ENCODE measurements at places on chromosomes 11 and 22.

DNA sequence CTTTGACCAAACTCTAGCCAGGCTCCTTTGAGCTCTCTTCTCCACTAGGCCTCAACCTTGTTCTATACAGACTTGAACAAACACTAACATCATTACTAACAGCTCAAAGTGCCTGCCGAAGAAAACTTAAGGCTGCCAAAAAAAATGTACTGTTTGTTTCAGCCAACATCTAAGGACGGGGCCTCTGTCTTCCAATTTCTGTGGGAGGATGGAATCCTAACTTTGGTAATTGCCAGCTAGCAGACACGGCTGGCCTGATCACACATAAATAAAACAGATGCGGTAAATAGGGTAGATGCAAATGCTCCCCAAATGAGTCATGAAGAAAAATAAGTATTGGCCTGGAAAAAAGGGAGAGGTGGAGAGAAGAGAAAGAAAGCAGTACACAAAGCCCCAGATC lies 394.3 kb downstream of the TMEM135 start:
- DNase-seq: no peak

DNA sequence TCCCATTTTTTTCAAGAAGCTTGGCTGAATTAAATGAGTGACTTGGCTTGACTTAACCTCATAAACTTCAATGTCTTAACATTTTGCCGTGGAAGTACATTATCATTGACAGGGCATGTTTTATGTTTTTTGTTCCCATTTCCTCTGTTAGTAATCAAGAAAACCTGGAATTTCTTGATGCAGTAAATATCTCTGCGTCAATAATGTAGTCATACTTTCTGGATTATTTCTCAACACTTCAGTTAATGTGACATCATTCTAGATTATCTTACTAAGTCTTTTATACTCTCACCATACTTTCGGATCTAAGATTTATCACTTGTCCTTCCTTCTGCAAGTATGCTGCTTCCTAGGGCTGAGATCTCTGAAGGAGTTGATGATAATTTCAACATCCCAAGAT lies 58.6 kb upstream of the PGR start:
- DNase-seq: no peak

GRCh38 chr11:9180784-9181183 lies 84.4 kb downstream of the DENND5A start:
- DNase-seq: no peak

DNA sequence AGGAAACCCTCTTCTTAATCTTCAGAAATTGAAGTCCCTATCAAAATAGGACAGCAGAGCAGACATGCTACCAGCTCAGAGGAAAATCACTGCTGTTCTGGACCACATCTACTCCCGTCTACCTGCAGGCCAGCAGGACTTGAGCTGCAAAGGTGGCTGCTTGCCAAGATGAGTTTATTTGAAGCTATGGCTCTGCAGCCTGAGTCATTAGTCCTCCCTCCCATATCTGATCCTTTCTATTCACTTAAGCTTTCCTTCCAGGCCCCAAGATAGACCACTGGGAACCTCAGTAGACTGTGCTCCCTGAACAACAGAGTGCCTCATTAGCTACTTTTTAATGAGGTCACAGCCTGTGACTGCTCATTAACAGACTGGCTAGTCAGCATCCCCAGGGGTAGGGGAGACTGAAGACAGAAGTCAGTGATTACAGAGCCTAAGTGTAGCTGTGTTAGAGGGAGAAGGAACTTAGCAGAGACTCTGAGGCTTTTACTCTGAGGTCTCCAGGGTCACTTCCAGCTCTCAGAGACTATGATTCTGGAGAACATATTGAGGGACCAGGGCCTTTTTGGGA lies 6.8 kb upstream of the OR10A2 start:
- DNase-seq: no peak

DNA sequence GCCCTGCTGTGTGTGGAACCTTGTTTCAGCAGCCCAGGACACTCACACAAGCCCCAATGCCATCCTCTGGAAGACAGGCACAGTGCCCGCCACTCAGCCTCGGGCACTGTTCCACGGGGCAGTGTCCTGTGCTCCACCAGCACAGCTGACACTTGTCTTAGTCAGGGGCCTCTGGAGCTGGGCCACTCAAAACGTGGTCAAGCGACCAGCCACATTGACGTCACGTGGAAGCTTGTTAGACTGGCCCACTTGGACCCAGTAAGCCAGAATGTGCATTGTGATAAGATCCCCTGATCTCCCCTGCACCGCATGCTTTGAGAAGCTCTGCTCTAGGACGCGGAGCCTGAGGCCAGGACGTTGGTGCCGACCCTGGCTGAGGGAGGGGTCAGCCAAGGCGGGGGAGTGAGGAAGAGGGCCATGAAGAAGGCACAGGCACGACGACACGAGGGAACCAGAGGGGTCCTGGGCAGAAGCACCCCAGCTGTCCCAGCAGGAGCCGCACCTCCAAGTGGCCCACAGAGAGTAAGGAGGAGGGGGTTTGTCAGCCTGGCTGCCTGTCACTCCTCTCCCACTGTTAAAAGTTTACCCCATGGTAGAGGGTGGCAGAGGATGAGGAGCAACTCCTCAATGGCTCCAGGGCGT lies 64.6 kb downstream of the LINC01488 start:
- no peak for DNase-seq

DNA sequence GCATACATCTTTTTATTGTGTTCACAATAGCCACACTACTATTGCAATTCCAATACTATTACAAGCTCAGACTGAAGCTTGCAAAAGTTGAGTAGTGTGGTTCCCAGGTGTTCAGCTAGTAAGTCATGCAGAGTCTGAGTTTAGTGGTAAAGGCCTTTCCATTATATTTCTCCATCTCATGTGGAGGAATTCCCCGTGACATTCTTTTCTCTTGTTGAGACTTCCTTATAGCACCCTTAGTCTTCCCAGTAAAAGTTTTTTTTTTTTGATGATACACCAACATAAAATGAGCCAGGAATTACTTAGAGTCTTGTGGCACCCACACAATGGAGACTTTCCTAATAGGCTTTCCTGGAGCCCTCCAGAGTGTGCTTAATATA lies 110.8 kb downstream of the UVRAG start:
- no peak for DNase-seq

- DNase-seq: no peak
Observed at GRCh38 chr11:119652907-119653659, 75.9 kb downstream of the NECTIN1 start.

- DNase-seq: no peak
Observed at GRCh38 chr11:14914536-14914935, 22.5 kb upstream of the CYP2R1 start.

GRCh38 chr22:48407256-48407955 lies 1420.3 kb downstream of the BRD1 start:
- DNase-seq: no peak

- DNase-seq: no peak
Observed at GRCh38 chr11:74932169-74932568, 16.7 kb downstream of the XRRA1 start.

GRCh38 chr11:64577202-64577601 lies 13.8 kb upstream of the SLC22A12 start:
- DNase-seq: no peak

GRCh38 chr11:69879729-69880005 lies 60.5 kb upstream of the FGF3 start:
- no peak for DNase-seq

DNA sequence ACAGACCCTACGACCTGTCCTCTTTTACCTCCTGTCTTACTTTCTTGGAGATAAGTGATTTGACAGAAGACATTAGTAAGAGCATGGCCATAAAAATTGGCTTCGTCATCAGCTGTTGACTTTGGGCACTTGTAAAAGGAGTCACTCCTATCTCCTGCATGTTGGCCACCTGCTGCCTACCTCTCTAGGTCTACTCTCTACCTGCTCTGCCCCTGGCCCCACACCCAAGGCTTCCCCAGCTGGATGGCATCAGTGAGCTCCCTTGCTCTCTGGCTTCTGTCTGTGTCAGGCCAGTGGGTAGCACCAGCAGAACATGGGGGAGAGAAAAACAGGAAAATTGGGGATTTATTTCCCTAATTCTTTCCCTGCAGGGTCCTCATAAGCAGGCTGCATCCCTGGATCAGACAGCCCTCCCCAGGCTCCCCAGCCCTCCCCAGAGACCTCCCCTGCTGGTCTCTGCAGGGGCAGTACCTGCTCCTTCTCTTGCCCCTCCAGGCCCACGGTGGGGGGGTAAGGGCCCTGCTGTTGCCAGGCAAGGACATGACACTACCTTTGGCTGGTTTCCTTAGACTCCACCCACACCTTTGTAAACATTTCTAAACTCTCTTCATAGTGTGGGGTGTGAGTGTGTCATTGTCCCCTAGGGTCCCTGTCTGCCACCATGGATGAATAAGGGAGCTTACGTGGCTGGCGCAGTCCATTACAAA lies 157.0 kb upstream of the NECTIN1 start:
- DNase-seq: no peak

- no peak for DNase-seq
Observed at GRCh38 chr22:32534252-32535235, 59.9 kb downstream of the FBXO7 start.

DNA sequence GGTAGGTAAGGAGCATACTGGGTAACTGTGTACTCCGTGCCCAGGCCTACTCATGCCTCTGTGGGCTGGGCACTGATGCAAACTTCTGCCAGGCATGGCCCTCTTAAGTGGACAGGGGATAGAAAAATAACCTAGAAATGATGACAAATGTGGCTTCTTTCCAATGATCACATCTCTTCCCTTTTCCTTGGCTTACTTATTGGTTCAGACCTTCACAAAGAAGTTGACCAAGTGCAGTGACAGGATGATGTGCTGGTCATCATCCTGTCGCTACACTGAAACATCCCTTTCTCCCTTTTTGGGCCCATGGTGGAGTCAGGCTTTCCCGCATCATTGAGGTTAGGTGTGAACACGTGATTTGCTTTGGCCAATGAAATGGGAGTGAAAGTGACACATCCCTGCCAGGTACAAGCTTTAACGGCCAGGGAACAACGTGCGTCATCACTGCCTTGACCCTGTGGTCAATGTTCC lies 31.8 kb upstream of the APOBEC3A start:
- DNase-seq: no peak

- DNase-seq: no peak
Observed at GRCh38 chr11:33072465-33072864, 33.1 kb downstream of the TCP11L1 start.

- no peak for DNase-seq
Observed at GRCh38 chr11:2869561-2870427, 15.8 kb downstream of the CDKN1C start.

DNA sequence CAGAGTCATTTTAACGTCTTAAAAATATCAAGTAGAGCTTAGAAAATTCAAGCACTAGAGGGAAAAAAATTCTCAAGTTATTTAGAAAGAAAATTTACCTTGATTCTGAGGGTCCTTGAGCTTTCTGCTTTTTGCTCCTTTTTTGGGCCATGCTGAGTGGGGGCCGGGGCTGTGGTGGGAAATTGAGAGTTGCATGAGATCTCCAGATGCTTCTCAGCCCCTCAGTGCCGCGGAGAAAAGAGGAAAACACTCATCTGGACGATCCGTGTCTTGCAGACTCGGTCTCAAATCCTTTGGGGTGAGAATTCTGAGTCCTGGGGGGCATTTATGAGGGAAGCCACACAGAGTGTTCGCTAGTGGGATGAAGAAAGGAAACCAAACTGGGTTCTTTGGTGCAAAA lies 700.8 kb downstream of the TBC1D22A start:
- DNase-seq: no peak

DNA sequence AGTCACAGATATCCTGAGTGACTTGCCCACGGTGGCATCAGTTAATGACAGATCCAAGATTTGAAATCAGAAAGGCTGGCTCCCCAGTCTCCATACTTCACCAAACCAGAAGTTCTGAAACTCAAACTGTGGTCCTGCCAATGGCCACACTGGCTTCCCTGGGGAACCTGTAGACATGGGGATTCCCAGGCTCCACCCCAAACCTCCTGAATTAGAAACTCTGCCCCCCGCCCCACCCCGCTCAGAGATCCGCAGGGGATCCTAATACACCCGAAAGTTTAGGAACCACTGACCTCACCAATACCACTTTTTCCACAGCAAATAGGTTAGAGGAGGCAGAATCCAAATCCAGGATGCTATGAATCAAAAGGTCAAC lies 15.3 kb downstream of the RTN4RL2 start:
- DNase-seq: no peak

DNA sequence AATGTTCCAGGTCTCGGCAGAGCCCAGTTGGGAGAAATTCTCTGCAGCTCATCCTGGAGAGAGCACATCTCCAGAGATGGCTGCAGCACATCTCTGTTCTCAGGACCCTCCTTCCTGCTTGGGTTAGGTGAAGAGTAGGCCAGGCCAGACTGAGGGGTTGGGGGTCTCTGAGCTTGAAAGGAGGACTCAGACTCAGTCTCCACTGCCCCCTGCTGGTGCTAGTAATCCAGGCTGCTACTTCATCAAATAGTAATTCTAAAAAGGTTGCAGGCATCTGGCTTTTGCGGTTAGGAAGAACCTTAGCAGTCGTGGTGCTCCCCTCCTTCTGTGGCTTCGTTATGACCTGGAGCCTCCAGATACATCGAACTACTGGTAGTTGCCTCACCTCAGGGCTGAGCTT lies 9.7 kb downstream of the TUB start:
- DNase-seq: peak; percentile 61

DNA sequence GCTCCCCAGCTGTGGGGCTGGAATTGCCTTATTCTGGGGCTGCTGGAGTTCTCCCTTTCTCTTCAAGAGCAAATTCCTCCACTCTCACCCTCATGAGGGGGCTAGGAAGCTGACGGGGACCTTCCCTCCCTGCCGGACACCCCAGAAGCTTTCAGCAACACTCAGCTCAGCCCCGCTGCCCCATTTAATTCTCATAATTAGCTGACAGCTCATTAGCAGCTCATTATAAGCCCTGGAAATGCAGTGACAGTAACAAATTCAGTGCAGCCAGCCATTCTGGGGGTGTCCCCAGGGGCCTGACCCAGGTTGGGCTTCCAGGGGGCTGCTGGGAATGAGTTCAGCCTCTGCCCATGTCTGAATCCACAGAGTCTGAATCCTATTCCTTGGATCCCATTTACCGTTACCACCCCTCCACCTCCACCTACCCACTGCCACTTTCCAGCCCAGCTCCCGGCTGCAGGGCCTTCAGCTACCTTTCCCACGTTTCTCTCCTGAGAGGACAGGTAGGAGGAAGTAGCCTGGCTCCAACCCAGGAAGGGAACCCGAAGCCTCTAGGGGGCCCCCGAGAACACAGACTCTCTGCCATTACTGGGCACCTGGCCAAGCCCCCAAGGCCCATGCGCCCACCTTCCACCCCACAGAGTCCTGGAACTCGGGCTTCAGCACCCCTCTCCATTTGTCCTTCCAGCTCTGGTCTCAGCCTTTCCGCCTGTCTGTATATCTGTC lies 101.7 kb upstream of the LMO1 start:
- DNase-seq: no peak

DNA sequence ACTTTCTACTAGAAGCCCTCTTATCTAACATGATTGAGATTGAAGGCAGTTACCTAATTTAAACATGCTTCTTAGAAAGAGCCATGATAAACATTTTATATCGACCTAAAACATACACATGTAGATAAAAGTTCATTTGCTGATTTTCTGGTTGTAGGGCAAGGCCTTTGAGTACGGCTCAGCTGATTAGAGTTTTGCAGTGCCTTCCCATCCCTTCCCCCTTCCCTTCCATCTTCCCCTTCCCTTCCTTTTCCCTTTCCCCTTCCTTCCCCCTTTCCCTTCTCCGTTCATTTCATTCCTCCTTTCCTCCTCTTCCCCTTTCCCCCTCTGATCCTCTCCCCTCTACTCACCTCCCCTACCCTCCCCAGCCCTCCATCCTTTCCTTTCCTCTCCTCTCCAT lies 4.3 kb downstream of the LDHC start:
- no peak for DNase-seq

All from hematopoietic multipotent progenitor cell treated with erythropoietin and hydrocortisone succinate and interleukin-3 and kit ligand, for 4 days (in vitro differentiated cells).